Sigmoid colon (tissue), 7 donors: ENCODE measurements at places on chromosomes 3 and 15. TPM values are rescaled to one million over a fixed set of nuclear protein-coding genes. Genes with fewer than 3 reads are reported as not detected.
A peak's percentile ranks its signal among the peaks of the same experiment; 100 is the strongest.

NTRK3 gene
- total RNA-seq = 3.6 TPM

KNG1 gene
- not detected for total RNA-seq

- H3K4me1 ChIP-seq = peaks cover 15% of the 10 kb centered on the region
- H3K4me3 ChIP-seq = no peak overlapping the region
- H3K36me3 ChIP-seq = no peaks in the 10 kb centered on the region
These were observed 160.7 kb downstream of the BBX start for GRCh38 chr3:107683447-107683846.

- DNase-seq = no peak
- H3K27me3 ChIP-seq = no peaks in the 10 kb centered on the region
- H3K36me3 ChIP-seq = no peaks in the 10 kb centered on the region
- peak overlapping the region; percentile 42 for H3K27ac ChIP-seq
These were observed 1072.0 kb downstream of the NSUN3 start for GRCh38 chr3:95134693-95135413.

DNA sequence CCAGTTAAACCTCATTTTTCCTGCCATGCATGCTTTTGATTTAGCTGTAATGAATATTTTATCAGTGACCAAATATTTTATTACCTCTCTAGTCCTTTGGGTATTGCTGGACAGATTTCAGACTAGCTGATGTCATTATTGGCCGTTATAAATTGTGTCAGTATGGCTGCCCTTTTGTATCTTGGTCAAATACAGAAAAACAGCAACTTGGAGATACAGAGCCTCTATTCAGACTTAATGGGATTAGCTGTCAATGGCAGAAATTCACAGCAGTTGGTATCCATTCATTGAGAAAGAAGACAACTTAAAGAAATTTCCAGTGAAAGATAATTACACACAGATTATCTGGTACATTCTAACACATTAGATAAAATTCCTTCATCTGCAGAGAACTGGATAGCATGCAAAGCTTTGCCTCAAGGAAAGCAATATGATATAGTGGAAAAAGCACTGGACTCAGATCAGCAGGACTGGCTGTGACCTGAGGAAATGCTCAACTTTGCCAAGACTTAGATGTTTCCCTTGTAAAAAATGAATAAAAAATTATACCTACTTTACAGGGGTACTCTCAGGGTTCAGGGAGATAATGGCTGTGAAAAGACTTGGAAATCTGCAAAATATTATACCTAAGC is 20.8 kb downstream of the COL6A6 start:
- DNase-seq = no peak
- no peak overlapping the region for H3K27ac ChIP-seq
- no peaks in the 10 kb centered on the region for H3K27me3 ChIP-seq
- no peak overlapping the region for H3K4me3 ChIP-seq

DNA sequence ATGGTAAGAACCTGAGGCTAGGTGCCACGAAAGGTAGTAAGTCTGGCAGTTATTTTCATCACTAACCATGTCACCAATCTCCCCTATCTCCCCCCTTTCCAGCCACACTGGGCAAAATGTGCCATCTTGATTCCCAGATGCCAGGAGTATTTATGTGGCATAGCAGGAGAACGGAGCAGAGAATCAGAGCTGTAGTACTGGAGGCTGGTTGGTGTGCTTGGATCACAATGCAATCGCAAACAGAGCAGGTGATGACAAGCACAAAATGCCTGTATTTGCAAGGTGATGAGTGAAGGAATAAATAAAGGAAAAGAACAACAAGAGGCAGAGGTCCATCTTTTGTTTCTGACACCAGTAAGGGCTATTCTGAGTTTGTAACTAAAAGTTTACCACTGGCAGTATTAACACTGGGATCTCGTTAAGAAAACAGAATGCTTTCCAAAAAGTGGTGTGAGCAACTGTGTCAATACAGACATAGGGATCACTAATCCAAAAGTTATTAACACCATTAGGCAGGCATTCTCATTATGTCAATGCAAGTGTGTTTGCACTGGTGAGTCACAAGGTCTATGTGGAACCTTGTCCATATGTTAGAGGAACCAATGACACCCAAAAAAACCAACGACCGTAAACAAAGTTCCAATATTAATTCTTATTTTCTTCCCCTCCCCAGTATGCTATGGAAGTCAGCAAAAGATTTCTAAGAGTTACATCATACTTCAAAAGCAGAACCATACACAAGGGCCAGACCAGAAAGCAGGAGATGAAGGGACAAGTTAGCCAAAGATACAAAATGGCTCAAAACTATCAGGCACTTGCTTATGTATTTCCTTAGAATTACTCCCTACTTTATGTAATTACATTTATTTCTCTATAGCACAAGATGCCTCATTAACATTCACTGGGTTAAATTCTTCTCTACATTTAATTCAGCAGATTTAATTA is 556.6 kb downstream of the FOXP1 start:
- no peaks in the 10 kb centered on the region for H3K27me3 ChIP-seq
- H3K27ac ChIP-seq = peak overlapping the region; percentile 43
- no peaks in the 10 kb centered on the region for H3K4me1 ChIP-seq
- no peak for DNase-seq
- no peak overlapping the region for H3K4me3 ChIP-seq
- peaks cover 12% of the 10 kb centered on the region for H3K36me3 ChIP-seq

DNA sequence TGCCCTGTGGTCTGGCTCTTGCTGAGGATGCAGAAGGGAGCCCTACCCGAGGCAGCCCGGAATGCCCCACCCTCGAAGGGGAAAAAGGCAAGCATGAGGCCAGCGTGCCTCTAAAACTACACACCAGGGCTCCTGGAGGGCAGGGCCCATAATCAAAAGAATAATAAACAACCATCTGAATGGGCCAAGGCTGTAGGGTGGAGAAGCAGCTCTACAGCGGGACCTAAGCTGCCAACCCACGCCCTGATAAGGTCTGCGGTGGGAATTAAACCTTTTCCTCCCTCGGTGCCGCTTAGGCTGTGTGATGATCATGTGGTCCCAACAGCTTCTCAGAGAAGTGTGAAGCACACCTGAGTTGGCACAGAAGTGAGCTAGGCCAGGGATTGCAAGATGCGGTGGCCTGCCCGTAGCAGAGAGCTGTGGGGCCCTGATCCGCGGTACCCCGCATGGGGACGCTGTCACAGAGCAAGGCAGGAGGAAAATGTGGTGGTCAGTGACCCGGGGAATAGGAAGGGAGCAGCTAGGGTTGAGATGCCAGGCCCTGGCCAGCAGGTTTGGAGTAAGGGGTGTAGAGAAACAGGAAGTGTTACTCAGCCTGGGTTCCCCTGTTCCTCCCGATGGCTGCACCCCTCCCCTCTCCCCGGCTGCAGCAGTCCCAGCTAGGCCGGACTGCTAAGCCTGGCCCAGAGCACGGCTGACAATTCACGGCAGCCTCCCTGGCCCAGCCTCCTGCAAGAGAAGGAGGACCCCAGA is 1.1 kb upstream of the C15orf62 start:
- H3K4me3 ChIP-seq = no peak overlapping the region
- H3K36me3 ChIP-seq = peaks cover 3% of the 10 kb centered on the region
- H3K4me1 ChIP-seq = no peaks in the 10 kb centered on the region
- peak overlapping the region; percentile 52 for H3K27ac ChIP-seq
- DNase-seq = no peak

GRCh38 chr3:142366434-142366833 is 81.4 kb downstream of the XRN1 start:
- no peak overlapping the region for H3K4me3 ChIP-seq
- H3K36me3 ChIP-seq = peaks cover 4% of the 10 kb centered on the region
- H3K27ac ChIP-seq = no peak overlapping the region
- H3K27me3 ChIP-seq = no peaks in the 10 kb centered on the region

- H3K36me3 ChIP-seq = no peaks in the 10 kb centered on the region
- peak overlapping the region; percentile 65 for H3K27ac ChIP-seq
- no peak for DNase-seq
- peaks cover 48% of the 10 kb centered on the region for H3K4me1 ChIP-seq
These were observed 22.5 kb downstream of the PXK start for GRCh38 chr3:58355179-58355578.

DNA sequence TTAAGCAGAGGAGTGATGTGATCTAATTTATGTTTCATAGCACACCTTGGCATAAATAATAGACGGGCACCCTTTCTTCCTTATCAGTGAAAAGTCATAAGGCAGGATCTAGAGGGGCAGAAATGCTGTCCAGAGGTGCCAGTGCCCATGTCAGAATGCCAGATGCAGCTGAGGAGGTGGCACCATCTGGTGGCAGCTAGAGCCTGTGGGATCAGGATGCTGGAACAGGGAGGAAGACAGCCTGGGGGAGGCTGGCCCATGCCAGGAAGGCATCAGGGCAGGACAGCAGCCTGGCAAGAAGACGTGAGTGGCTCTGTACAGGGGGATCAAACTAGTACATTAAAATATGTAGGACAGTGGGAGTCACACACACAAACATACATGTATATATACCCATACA is 16.5 kb downstream of the MYH15 start:
- H3K4me3 ChIP-seq = no peak overlapping the region
- no peaks in the 10 kb centered on the region for H3K36me3 ChIP-seq
- no peak for DNase-seq
- H3K27ac ChIP-seq = no peak overlapping the region
- no peaks in the 10 kb centered on the region for H3K4me1 ChIP-seq
- H3K27me3 ChIP-seq = no peaks in the 10 kb centered on the region

- DNase-seq = no peak
- peaks cover 40% of the 10 kb centered on the region for H3K4me1 ChIP-seq
- H3K36me3 ChIP-seq = no peaks in the 10 kb centered on the region
- H3K4me3 ChIP-seq = no peak overlapping the region
- no peak overlapping the region for H3K27ac ChIP-seq
- H3K27me3 ChIP-seq = peaks cover 75% of the 10 kb centered on the region
These were observed 721 bp upstream of the ZIC1 start for GRCh38 chr3:147408188-147409100.

DNA sequence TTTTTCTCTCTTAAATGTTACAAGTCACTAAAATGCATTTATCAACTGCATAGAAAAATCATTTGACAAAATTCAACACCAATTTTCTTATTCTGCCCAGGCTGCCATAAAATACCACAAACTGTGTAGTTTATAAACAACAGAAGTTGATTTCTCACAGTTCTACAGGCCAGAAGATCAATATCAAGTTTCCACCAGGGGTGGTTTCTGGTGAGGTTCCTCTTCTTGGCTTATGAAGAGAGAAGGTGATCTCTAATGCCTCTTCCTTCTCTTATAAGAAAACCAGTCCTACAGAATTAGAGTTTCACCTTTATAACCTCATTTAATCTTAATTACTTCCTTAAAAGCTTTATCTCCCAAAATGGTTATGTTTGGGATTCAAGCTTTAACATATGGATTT is 10.9 kb upstream of the CD200R1L start:
- no peak overlapping the region for H3K4me3 ChIP-seq
- no peak overlapping the region for H3K27ac ChIP-seq
- H3K4me1 ChIP-seq = no peaks in the 10 kb centered on the region
- no peaks in the 10 kb centered on the region for H3K36me3 ChIP-seq
- H3K27me3 ChIP-seq = no peaks in the 10 kb centered on the region
